ENCODE measurements at places on chromosomes 7 and 10.

- no peak for DNase-seq
Observed at GRCh38 chr7:129238546-129238945, 13.7 kb downstream of the AHCYL2 start.

DNA sequence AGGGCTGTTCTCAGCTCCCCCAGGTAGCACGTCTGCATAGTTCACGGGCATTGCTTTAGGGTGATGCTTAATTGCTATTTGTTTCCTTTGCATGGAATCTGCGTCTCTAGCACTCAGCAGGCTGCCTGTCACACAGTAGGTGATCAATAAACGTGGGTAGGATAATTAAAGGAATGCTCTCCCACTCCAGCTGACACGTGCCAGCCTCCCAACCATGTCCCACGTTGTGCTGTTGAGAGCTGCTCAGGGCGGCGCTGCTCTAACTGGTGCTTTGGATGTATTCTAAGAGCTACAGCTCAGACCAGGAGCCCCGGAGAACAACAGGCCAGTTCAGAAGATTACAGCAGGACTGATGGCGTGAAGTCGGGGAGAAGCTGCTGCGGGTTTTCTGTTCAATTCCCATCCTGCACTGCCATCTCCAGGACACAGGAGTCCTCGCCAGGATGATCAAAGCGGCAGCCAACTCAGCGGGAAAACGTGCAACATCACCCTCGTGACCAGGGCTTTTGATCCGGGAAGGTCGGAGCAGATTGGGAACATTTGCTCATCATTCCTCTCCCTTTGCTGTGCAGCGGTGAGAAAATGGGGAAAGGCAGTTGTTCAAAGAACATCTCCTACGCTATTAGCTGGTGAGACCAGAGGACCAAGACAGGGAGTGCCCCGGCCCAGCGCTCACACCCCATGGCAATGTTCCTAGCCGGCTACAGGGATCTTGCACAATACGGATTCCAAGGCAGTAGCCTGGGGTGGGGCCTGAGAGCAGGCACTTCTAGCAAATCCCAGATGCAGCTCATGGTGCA lies 50.5 kb upstream of the FOXK1 start:
- DNase-seq, result no peak

DNA sequence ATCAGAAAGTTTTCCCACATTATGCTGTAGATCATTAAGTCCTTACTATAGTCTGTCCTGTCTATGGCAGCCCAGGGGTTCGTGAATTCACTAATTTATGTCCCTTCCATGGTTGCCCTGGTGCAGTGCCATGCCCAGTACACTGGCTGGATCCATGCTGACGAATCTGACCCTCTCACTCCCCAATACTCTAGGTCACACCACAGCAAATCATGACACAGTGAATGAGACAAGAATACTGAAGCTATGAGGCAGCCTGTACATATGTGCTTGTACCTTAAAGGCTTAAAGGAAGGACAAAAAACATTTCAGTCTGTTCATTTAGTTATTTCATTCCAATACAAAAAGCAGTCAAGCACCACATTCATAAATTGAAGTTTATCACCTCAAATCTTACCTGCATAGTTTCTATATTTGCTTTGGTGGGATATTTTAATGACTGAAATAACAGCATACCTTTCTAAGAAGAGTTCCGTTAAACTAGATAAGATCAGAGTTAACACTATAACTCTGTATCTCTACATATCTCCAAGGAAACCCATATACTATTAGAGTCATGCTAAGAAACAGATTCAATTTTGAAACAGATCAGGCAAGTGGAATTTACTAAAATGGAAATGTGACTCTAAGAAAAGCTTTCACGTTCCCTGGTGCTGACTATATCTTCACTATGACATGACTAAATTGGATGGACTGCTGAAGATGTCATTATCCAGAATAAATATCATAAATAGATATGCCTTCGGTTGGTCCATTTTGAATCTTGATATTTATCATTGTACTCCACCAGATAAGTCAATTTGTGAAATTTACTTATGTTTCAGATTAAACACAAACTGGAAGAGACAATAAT lies 36.7 kb downstream of the OSBPL3 start:
- no peak for DNase-seq

DNA sequence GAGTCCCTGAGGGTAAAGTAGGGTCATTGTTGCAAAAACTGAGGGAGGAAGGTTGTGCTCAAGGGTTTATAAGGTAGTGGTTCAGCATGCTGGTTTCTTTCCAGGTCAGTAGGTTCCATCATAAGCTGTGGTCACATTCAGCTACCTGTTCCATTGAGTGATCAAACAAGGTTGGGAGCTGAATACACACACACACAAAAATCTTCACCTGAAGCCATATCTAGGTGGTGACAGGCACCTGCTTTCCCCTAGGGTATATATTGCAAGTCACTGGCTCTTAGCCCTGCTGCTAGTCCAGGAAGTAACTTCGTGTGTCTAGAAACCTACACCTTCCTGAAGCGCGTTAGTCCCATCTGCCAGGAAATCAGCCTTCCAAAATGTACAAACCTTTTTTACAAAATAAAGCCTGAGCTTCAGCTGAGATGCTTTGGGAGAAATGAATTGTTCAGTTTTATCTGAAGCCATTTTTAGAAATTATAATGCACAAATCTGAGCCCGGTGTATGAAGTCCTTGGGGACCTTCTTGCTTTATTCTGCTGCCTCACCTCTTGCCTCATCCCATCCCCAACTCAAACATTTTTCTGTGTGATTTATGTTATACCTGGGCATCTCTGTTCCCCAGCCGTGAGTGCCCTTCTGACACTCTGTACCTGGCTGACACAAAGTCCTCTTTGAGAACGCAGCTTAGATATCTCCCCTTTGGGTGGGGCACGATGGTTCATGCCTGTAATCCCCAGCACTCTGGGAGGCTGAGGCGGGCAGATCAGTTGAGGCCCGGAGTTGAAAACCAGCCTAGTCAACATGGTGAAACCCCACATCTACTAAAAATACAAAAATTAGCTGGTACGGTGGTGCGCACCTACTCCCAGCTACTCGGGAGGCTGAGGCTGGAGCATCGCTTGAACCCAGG lies 10.6 kb upstream of the LAMTOR4 start:
- DNase-seq, result no peak

DNA sequence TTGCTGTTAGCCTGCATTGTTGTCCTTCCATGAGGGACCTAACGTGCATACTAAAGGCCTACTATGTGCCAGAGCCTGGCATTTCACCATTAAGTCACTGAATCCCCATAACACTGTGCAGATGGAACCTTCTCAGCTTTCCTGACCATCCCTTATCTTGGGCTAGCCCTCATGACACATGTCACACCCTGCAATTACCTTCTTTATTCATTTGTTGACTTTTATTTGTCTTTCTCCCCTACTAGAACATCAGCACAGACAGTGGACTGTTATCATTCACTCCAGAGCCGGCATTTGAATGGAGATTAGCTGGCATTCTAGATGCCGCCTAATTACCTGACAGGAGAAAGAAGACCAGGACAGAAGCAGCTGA lies 471.1 kb upstream of the GALNT17 start:
- no peak for DNase-seq

DNA sequence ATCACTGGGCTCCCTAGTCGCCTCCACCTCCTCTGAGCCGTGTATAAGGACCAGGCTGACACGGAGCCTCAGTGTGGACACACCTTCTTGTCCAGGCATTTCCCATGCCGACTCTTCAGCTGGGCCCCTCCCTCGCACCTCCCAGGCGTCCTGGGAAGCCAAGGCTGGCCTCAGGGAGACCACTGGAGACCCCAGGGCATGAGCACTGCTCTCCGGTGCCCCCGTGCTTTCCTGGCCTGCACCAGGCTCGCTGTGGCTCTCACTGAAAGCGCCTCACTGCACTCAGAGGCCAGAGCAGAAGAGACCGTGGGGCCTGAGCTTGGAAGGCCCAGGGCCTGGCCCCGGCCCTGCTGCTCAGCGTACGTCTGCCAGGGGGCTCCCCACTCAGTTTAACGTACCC lies 31.4 kb downstream of the LRRC27 start:
- DNase-seq, result no peak

- DNase-seq, result no peak
Observed at GRCh38 chr10:70424320-70424719, 17.2 kb downstream of the NODAL start.

DNA sequence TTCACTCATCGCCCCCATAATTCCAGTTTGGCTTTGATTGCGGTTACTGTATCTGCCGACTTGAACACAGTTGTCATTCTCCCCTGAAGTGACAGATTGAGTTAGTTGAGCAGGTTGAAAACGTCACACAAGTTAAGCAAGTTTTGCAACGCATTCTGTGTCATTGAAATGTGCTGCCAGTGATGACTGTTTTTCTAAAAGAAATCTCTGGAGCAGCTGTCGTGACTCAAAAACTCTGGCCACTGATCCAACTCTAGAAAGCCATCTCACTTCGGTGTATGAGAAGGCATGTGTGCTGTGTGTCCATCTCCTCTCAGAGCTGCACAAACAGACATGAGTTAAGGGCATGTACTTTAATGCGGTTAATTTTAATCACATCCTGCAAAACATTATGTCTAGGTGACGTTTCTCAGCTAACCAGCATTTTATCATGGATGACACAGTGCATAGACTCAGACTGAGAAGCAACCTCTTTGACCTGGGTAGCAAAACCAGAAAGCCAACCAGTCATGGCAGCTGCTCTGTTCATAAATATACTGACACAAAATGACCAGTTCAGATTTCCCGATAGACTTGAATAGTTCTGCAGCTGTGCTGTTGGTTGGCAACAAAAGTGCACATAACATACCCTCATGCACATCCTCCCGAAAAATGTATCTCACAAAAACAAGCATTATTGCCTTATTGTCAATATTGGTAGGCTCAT lies 69.3 kb downstream of the CSTF2T start:
- DNase-seq, result no peak

- no peak for DNase-seq
Observed at GRCh38 chr7:44794331-44794730, 2.1 kb upstream of the PPIA start.

GRCh38 chr10:78332012-78332411 lies 298.3 kb downstream of the RPS24 start:
- peak; percentile 7 for DNase-seq

GRCh38 chr7:26648554-26648953 lies 215.8 kb downstream of the SKAP2 start:
- no peak for DNase-seq

DNA sequence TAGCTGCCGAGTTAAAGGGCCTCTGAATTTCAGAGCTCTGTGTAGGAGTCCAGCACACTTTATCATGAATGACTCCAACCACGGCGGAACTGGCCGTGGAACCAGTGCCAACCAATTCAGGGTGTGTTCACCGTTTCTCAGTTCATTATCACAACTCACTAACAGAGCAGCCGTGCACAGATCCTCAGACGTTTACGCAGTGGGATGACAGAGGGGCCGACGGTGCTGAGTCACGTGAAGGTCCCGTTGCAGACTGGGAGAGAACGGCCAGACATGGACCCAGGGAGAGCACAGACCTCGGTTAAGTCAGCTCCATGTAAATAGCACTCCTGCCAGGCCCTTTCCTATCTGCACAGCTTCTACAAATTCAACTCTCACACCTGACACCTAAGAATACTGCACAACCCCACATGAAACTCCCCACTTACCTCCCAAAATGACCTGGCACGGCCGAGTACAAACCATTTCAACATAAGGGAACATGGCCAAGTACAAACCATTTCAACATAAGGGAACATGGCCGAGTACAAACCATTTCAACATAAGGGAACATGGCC lies 95.5 kb downstream of the DIP2C start:
- no peak for DNase-seq

DNA sequence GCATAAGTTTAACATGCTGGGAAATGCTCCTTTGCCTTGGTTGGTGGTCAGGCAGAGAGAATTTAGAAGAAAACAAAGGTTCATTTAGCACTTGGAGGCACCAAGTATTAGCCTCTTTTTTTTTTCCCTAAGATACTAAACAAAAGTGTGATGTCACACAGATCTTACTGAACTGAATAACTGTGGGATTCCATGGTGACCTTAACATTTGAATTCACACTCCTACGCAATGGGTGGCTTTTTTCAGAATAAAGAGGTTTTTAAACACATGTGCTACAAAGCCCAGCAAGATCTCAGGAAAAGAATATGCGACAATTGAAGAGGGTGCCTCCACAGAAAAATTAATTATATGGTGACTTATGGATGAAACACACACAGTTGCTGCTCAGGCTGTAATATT lies 133.4 kb upstream of the ABCB5 start:
- no peak for DNase-seq

GRCh38 chr7:15922002-15922401 lies 235.5 kb upstream of the MEOX2 start:
- no peak for DNase-seq

- DNase-seq, result peak; percentile 31
Observed at GRCh38 chr7:88344956-88345832, 38.5 kb upstream of the STEAP4 start.

- no peak for DNase-seq
Observed at GRCh38 chr10:88190540-88191235, 327.3 kb downstream of the PTEN start.

DNA sequence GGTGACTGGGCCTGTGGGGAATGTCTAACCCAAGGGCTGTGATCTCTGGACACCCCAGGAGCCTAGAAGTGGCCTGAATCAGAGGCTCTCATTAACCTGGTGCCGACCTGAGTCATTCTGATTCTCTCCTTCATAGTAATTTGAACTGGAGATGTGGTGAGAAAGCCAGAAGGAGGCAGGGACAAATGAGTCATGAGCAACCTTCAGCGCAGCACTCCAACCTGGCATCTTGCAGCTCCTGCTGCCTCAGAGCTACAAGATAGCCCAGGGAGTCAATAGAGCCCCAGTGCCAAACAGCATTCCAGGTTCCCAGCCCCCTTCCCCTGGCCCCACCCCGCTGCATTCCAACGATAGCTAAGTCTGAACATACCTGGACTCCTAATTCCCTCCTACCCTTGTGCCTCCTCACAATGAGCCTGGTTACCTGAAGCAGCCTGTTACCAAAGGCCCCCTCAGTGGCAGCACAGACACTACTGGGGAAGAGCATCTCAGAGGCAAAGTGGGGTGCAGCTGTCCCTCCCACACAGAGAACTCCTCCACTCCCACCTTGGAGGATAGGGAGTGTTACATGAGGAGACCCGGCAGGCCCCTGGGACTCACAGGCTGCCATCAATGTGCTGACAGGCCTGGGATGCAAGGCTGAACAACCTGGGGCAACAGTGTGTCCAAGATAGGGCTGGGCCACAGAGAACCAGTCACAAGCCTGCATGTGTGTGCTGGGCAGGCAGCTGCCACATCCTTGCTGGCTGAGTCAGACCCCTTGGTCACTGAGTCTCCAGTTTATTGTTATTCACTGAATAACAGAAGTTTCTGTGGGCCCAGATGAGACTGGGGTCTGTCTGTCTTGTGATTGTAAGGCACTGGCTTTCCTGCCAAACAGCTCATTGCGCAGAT lies 76.8 kb upstream of the LEP start:
- DNase-seq, result no peak

DNA sequence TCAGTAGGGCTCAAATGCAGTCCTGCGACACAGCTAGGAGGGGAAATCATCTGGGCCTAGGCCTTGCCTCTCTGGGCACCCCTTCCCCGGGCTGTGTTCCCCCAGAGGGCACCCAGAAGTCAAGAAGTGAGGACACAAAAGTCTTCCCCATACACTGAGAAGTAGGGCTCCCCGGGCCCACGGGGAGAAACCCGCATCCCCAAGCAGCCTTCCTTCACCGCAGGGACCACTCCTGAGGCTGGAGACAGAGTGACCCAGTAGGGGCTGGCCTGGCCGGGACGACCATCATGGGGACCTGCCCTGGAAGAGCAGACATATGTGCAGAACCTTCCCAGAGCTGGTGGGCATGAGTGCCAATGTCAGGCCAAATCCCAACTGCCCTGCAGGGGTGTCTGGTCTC lies 163.5 kb downstream of the GFRA1 start:
- no peak for DNase-seq

Measured in stimulated activated CD8-positive, alpha-beta memory T cell treated with anti-CD3 and anti-CD28 coated beads, Interleukin-4, amount 100 ng/mL, for 48 hours (primary cell).